ENCODE measurements at places on chromosomes 2 and 18. TPM values are rescaled to one million over a fixed set of nuclear protein-coding genes. Genes with fewer than 3 reads are reported as not detected.
A peak's percentile ranks its signal among the peaks of the same experiment; 100 is the strongest.

- H3K4me3 ChIP-seq: peak overlapping the region; percentile 22
- H3K36me3 ChIP-seq: no peaks in the 10 kb centered on the region
- peaks cover 62% of the 10 kb centered on the region for H3K4me1 ChIP-seq
- peak overlapping the region; percentile 93 for H3K27ac ChIP-seq
Measured at GRCh38 chr2:86224645-86225355, 25.5 kb downstream of the MRPL35 start.

Gene ST6GAL2
- total RNA-seq: 4.2 TPM

Gene SPP2
- total RNA-seq: not detected

DNA sequence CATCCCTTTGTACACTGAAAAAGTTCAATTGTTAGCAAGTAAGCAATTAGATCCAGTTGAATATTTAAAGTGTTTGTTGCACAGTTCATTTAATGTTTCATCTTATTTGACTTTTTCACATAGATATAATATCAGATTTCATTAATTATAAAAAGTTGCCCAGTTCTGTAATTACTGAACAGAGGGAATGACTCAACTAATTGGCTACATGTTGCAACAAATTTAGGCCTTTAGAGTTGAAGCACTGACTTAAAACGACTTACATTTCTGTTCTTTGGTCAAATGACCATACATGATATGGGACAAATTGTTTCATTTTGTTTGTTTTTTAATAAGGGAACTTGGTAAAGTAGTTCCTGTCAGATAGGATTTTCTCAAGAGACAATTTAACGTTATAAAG lies 68.5 kb upstream of the FAM117B start:
- H3K27ac ChIP-seq: no peak overlapping the region
- H3K36me3 ChIP-seq: peaks cover 7% of the 10 kb centered on the region
- no peaks in the 10 kb centered on the region for H3K27me3 ChIP-seq
- no peaks in the 10 kb centered on the region for H3K4me1 ChIP-seq
- no peak for DNase-seq
- no peak overlapping the region for H3K4me3 ChIP-seq

GRCh38 chr2:10434886-10435819 lies 13.0 kb downstream of the ODC1 start:
- no peak overlapping the region for H3K27ac ChIP-seq
- DNase-seq: no peak
- peaks cover 30% of the 10 kb centered on the region for H3K27me3 ChIP-seq

- no peaks in the 10 kb centered on the region for H3K36me3 ChIP-seq
- DNase-seq: no peak
- H3K4me1 ChIP-seq: peaks cover 36% of the 10 kb centered on the region
- H3K27ac ChIP-seq: no peak overlapping the region
- no peak overlapping the region for H3K4me3 ChIP-seq
Measured at GRCh38 chr18:7904529-7904928, 337.4 kb downstream of the PTPRM start.

Gene CFAP65
- total RNA-seq: not detected

Gene ANKMY1
- 10.0 TPM for total RNA-seq

DNA sequence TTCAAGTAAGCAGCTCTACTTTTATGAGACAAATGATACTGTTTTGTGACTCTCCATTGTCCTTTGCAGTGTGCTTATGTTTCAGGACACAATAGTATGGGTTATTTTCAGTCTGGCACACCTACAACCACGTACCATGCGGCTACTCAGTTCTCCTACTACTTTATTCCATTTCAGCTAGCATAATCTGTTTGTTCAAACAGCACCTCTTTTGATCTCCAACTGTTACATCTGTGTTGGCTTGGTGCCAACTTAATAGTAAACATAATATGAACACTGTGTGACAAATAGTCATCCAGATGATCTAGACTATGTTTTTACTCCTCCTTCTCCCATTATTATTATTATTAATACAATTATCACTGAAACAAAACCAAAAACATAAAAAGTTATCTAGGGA lies 40.5 kb downstream of the MYO3B start:
- peaks cover 17% of the 10 kb centered on the region for H3K4me1 ChIP-seq
- H3K4me3 ChIP-seq: no peak overlapping the region
- no peaks in the 10 kb centered on the region for H3K36me3 ChIP-seq
- H3K27me3 ChIP-seq: no peaks in the 10 kb centered on the region
- H3K27ac ChIP-seq: no peak overlapping the region

- H3K4me3 ChIP-seq: no peak overlapping the region
- no peaks in the 10 kb centered on the region for H3K27me3 ChIP-seq
- no peak overlapping the region for H3K27ac ChIP-seq
- H3K36me3 ChIP-seq: no peaks in the 10 kb centered on the region
- DNase-seq: no peak
Measured at GRCh38 chr2:146412625-146413024, 1432.2 kb upstream of the ACVR2A start.

DNA sequence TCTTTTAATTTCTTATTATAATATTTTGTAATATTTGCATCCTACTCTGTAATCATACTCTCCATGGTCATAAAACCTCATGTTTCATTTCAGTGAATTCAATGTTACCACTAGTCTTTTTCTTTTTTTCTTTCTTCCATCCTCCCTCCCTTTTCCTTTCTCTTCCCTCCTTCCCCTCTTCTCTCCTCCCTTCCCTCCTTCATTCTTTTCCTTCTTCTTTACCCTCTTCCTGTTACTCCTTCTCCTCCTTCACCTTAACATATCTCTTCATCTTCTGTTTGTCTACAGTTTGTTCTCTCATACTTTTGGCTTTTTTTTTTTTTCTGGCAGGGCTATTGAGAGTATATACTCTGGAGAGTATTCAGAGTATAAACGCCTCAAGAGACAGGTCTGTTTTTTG lies 491.6 kb upstream of the ID2 start:
- no peak overlapping the region for H3K4me3 ChIP-seq
- peaks cover 9% of the 10 kb centered on the region for H3K4me1 ChIP-seq
- no peak for DNase-seq
- no peaks in the 10 kb centered on the region for H3K27me3 ChIP-seq
- no peak overlapping the region for H3K27ac ChIP-seq

DNA sequence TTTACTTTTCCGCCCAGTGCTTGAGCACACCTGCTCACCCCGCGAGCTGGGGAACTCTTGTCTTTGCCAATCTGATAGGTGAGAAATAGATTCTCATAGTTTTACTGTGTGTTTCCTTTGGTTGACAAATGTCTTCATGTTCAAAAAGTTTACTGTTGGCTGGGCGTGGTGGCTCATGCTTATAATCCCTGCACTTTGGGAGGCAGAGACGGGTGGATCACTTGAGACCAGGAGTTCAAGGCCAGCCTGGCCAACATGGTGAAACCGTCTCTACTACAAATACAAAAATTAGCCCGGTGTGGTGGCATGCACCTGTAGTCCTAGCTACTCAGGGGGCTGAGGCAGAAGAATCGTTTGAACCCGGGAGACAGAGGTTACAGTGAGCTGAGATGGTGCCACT lies 10.3 kb downstream of the ODC1 start:
- peaks cover 4% of the 10 kb centered on the region for H3K4me1 ChIP-seq
- DNase-seq: no peak
- H3K27ac ChIP-seq: no peak overlapping the region
- peaks cover 39% of the 10 kb centered on the region for H3K36me3 ChIP-seq

All from esophagus muscularis mucosa (tissue), 4 donors.